Stimulated activated CD8-positive, alpha-beta memory T cell treated with anti-CD3 and anti-CD28 coated beads, Interleukin-7, amount 100 ng/mL, for 4 hours (primary cell): ENCODE measurements at places on chromosomes 12 and 14.

GRCh38 chr12:131011165-131012079 is 57.7 kb downstream of the ADGRD1 start:
- no peak for DNase-seq

DNA sequence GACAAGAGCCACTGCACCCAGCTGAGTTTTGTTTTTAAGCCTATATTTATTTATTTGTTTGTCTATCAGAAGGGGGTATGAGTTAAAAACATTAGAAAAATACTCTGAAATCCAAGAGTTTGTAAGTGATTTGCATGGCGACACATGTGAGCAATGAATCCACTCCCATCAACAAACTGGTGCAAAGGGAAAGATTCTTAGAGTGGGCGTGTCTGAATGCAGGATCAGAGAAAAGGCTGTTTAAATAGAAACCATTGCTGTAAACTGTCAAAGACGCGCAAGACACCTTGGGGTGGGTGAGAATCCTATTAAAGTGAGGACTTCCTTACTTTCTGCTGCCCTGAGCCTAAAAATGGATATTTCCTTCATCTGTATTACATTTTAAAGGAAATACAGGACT is 51.9 kb downstream of the ZFYVE26 start:
- DNase-seq = no peak

- DNase-seq = no peak
These were observed 33.2 kb upstream of the GALNT16 start for GRCh38 chr14:69226736-69227135.

- no peak for DNase-seq
These were observed 11.8 kb upstream of the NUAK1 start for GRCh38 chr12:106150555-106150954.

DNA sequence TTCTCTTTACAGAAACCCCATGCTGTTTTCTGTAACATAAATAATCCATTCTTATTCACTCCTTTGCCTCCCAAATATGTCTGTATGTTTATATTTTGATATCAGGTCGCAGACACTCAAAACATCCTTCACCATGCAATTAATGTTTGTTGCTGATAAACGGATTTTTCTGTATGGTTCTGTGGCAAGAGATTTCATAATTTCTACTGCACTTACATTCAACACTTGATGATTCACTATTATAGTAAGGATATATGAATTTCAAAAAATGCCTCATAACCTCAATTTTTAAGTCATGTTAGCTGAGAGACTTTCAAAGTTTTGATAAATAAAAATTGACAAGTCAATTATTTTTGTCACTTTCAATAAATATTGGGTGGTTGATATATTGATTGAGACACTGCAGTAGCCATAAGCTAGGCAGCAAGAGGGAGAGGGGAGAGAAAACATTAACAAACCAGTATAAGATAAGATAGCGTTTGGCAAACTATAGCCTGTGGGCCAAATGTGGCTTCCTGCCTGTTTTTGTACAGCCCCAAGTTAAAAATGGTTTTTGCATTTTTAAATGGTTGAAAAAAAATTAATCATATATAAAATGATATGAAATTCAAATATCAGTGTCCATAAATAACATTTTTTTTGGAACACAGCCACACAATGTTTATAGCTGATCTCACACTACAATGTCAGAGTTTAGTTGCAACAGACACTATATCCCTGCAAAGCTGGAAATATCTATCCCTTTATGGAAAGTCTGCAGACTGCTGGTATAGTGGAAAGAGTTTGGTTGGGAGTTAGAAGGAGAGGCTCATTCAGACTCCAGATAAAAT is 18.3 kb downstream of the ALDH6A1 start:
- DNase-seq = no peak

DNA sequence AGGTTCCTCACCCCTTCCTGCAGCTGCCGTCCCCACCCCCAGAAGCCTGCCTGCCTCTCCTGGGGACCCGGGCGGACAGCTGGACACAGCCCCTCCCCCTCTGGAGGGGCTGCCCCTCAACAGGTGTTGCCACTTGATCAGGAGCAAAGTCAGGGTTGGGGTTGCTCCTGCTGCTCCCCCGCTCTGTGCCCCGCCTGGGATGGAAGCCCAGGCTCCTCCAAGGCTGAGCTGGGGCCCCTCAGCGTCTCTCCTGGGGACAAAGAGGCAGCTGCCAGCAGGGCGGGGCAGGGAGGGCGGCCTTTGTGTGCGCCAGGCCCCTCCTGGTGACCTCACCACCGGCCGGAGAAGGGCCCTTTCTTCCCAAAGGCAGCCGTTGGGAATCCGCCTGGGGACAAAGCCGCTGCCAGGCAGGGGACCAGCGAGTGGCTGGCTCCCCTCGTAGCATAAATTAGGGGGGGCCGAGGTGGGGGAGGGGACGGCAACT is 13.7 kb downstream of the TRMT61A start:
- DNase-seq = no peak

- no peak for DNase-seq
These were observed 54.3 kb downstream of the CLMN start for GRCh38 chr14:95265106-95266094.

DNA sequence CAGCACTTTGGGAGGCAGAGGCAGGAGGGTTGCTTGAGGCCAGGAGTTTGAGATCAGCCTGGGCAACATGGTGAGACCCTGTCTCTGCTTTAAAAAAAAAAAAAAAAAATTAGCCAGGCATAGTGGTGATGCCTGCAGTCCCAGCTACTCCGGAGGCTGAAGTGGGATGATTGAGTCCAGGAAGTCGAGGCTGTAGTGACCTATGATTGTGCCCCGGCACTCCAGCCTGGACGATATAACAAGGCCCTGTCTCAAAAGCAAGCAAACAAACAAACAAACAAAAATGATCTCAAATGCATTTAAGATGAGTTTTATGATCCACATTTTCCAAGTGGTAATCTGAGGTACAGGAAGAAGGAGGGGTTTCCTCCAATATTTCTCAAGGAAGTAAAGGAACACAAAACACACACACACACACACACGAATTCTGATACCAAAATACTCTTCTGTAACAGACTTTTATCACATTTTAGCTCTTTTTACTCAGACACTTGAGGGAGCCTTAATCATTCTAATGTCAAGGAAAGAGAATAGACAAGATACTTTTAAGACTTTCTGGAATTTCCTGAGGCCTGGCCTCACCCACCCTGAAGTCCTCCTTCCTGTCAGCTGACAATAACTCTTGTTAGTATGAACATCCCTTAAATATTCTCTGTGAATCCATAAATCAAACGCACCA is 44.4 kb upstream of the CERS5 start:
- no peak for DNase-seq

DNA sequence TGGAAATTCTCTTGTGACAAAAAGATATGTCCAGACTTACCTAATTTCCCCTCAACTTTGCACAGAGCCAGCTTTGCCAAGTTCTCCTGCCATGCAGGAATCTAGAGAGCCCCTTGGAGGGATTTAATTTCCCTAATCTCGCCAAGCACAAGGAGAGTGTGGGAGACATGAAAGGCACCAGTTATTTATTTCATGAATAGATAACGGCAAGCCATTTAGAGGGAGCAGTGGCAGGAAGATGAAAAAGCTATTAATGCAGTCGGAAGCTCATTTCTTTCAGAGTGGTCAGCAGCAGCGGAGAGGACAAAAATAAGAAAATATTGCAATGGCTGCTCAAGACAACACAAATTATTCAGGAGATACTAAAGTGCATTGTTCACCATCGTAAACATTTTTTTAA is 150.9 kb upstream of the WSCD2 start:
- no peak for DNase-seq

GRCh38 chr14:24255931-24256711 is 6.9 kb downstream of the TGM1 start:
- DNase-seq = no peak

DNA sequence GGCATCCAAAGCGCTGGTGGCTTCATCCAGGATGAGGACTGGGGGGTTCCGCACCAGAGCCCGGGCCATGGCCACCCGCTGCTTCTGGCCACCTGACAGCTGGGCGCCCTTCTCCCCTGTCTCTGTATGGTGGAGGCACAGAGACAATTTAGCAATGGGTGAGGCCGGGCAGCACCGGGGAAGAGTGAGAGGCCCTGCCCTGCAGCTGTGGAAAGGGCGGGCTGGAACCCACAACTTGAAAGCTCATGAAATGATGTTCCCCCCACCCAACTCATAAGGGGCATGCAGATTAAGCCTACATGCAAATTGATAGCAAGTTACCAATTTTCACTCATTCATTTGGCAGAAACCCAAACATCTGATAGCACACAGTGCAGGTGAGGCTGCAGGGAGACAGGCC is 34.1 kb downstream of the ABCB9 start:
- DNase-seq = no peak

- no peak for DNase-seq
These were observed 13.0 kb upstream of the TRAF3 start for GRCh38 chr14:102764220-102764671.

GRCh38 chr12:127657036-127657435 is 609.9 kb upstream of the TMEM132C start:
- DNase-seq = no peak

- DNase-seq = no peak
These were observed 25.7 kb downstream of the JAG2 start for GRCh38 chr14:105142651-105143450.

DNA sequence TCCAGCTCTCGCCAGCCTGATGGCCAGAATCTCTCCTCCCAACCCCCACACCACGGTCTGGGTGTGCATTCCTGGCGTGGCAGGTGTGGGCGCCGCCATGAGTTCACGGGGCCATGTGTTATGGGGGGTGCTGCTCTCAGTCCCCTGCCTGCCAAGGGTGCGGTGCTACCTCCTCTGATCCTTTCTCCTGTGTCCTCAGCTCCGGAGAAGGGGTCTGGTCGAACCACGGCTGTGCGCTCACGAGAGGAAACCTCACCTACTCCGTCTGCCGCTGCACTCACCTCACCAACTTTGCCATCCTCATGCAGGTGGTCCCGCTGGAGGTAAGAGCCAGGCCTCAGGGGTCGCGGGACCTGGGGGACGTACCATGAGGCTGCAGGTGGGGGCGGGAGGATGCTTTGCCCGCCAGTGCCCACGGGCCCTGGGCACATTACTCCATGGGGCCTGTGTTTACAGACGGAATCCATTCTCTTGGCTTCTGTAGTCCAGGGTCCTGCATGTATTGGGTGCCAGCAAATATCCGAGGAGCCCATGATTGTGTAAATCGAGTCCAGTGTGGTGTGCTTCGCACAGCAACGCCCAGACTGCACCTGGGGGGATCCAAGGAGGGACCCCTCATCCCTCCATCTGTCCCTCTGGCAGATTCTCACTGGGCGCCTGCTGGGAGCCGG is 130.8 kb downstream of the ADGRD1 start:
- DNase-seq = no peak

DNA sequence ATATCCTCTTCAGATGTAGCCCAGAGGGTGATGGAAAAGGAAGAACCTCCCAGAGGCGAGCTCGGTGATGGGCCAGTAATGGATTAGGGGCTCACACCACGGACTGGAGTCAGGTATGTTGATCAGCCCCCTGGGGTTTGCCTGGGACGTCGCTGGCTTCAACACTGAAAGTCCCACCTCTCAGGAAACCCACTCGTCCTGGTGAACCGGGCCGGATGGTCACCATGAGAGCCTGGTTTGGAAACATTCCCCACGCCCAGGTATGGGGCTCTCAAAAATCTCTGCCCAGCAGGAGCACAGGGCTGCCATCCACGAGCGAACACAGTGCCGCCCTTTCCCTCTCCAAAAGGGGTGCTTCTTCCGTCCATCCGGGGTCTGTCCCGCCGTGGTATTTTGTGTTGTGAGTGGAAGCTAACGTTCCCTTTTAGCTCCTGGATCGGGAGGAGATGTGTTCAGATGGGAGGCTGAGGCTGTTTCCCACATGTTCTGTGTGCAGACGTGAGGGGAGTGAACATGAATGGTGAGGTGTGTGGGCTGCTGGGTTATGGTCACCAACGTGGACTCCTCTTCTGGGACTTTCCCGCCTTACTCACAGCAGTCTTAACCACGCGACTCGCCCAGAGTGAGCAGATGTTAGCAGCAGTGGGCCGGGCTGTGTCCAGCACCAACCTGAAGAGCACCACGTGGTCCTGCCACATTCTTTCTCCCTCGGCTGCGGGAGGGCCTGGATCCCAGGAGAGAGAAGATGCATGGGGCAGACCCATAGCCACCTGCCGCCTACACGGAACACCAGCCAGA is 139.2 kb downstream of the KIF26A start:
- DNase-seq = no peak

DNA sequence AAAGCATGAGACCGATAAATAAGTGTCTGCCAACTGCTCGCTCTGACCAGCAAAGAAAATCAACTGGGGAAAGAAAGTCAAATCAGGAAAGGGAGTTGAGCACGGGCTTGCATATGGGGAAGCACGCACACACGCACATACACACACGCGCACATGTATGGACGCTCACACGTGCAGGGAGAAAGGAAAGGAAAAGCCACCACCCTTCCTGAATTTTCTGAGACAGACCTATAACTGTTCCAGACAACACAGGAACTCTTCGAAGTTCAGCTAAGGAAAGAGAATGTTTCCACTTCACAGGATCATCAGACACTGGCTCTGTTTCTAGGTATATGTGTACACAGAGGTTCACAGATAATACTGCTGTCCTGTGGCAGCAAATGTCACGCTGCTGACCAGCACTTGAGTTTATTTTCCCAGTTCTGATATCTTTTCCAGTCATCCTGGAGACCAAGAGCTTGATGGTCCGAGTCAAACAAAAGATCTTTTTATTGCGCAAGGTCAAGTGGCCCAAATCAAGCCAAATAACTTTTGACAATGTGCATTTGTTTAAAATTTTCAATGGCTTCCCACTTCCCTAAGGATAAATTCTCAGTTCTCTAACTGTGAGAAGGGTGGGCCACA is 82.1 kb upstream of the TMCC3 start:
- DNase-seq = no peak

- no peak for DNase-seq
These were observed 50.3 kb downstream of the MAP1LC3B2 start for GRCh38 chr12:116609319-116610114.

GRCh38 chr12:93798279-93799151 is 121.3 kb downstream of the CRADD start:
- no peak for DNase-seq

GRCh38 chr12:26469421-26470180 is 274.2 kb downstream of the SSPN start:
- DNase-seq = no peak

GRCh38 chr12:82473111-82473754 is 114.9 kb downstream of the METTL25 start:
- no peak for DNase-seq

- DNase-seq = peak; percentile 5
These were observed 980.6 kb downstream of the VRK1 start for GRCh38 chr14:97777622-97778355.

DNA sequence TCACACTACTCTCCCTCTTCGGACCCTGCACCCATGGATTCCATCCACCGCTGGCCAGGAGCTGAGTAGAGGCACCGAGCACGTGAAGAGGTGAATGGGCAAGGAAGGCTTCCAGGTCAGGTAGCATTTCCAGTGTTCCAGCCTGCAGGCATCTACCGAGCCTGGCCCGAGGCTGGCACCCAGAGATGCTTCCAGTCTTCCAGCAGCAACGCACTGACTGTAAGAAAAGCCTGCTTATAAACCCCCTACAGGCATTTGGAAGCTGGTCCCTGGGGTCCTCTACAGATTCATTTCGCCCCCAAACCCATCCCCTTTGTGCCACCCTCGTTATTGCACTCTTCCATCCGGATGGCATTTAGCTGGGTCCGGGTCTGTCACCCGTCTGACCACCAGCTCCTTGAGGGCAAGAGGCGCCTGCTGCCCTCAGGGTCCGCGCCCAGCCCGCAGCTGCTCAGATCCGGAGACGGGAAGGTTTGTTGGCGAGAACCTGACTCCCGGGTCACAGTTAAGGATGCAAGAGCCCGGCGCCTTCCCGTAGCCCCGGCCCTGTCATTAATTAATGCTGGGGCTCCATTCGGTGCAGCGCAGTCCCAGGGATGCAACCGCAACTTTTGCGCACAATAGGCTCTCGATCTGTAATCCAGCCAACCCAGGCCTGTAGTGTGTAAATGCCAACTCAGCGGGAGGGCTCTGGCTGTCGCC is 614 bp upstream of the MARK3 start:
- no peak for DNase-seq
